ENCODE measurements at places on chromosomes 2 and 18.

DNA sequence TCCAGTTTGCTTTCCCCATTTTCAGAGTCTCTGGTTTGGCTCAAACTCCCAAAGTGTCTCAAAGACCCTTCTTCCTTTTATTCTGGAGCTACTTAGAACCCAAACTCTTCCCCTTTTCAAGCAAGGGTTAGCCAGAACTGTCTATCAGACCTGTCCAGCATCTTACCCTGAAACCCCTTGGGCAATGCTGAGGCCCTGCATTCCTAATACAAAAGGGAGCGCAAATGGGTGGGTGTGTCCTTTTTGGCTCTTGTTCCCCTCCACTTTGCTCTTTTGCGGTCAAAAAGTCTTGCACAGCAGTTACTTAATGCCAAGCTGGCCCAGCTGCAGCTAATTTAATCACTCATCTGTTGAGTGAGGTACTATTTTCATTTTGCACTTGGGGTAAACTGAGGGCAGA lies 231.2 kb upstream of the FOSL2 start:
- DNase-seq = no peak

DNA sequence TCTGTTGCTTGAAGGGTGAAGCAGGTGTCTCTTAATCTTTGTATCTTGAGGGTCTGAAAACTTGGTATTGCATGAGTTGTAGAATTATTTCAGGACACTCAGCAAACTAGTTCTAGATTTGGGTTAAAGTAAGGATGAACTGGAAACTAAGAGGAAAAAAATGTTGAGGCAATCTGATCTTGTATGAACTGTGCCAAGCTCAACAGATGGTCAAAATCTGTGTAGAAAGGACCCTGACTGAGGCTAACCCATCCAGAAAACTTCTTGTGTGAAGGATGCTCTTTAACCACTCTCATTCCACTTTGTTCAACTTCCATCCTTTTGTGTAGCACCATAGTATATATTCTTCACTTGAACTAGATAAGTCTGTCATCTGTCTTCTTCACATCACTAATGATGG lies 861.7 kb downstream of the SLC4A3 start:
- no peak for DNase-seq

- DNase-seq = no peak
Measured at GRCh38 chr2:18899725-18900124, 310.4 kb upstream of the NT5C1B start.

GRCh38 chr18:51371929-51372328 lies 174.4 kb upstream of the MEX3C start:
- DNase-seq = no peak

- DNase-seq = no peak
Measured at GRCh38 chr18:23683155-23683554, 6.1 kb upstream of the LAMA3 start.

- DNase-seq = no peak
Measured at GRCh38 chr2:44130441-44130840, 38.2 kb upstream of the PPM1B start.

GRCh38 chr2:165700531-165700930 lies 93.5 kb downstream of the GALNT3 start:
- no peak for DNase-seq

GRCh38 chr18:79481046-79481790 lies 85.5 kb downstream of the NFATC1 start:
- DNase-seq = no peak

GRCh38 chr2:152716805-152717227 lies 445 bp downstream of the PRPF40A start:
- DNase-seq = peak; percentile 4

- DNase-seq = no peak
Measured at GRCh38 chr2:4576075-4576474, 872.7 kb downstream of the DCDC2C start.

GRCh38 chr2:905833-906140 lies 44.9 kb upstream of the SNTG2 start:
- DNase-seq = no peak

GRCh38 chr2:127400533-127400896 lies 12.7 kb upstream of the MAP3K2 start:
- DNase-seq = no peak

DNA sequence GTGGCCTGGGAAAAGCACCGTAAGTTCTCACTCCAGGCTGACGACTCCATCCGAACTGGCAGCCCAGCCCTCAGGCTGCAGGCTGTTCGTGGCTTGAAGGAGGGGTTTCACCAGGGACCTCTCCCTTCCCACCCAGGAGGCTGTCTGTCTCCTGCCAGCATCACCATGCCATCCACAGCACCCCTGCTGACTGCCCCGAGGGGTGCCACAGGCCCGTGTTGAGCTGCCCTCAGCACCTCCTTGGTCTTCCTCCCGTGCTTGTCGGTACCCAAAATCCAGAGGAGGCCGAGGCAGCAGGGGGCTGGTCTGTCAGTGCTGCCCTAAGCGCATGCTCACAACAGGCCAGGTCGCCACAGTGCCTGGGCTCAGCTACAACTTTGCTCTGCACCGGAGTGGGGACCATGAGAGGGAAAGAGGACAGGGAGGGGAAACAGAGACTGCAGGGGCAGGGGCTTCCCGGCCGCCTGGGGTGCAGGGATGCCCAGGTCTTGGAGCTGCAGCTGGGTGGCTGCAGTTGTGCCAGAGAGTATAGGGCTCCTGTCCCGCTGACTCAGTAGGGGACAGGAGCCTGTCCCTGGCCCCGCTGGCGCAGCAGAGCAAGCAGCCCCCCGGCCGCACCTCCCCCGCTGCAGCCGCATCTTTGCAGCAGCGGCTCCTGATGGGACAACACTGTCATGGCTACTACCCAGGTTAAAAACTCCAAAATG lies 963.7 kb upstream of the CRIM1 start:
- no peak for DNase-seq

DNA sequence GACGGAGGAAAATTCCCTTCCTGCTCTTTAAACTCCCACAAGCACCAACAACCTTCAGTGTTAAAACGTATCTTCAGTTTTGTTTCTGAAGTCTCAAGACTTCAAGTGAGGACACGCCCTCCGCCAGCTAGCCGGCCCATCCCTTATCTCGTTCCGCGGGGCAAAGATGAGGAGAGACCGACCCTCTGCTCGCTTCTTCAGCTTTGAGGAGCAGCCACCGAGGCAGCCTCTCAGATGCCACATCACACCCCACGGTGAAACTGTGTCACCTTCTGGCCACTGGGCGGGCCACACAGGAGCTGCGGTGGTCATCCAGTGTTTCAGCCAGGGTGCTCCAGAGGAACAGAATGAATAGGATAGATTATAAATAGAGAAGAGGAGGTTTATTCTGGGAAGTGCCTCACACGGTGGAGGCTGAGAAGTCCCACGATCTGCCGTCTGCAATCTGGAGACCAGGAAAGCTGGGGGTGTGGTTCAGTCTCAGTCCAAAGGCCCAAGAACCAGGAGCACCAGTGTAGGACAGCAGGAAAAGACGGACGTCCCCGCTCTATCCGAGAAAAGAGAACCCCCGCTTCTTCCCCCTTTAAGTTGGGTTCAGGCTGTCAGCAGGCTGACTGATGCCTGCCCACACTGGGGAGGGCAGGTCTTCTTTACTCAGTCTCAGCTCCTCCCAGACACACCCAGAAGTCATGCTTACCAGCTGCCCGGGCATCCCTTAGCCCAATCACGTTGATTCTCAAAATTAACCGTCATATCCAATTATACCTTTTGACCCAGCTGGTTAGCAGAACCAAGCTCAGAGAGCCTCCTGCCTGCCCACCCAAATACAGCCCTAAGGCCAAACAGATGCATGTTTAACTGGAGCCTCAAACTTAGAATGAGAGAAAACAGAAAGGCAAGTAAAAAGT lies 399.7 kb upstream of the ID2 start:
- no peak for DNase-seq

GRCh38 chr2:96403481-96403880 lies 67.9 kb downstream of the NCAPH start:
- DNase-seq = no peak

- DNase-seq = no peak
Measured at GRCh38 chr2:88880441-88880953, 189.0 kb downstream of the RPIA start.

DNA sequence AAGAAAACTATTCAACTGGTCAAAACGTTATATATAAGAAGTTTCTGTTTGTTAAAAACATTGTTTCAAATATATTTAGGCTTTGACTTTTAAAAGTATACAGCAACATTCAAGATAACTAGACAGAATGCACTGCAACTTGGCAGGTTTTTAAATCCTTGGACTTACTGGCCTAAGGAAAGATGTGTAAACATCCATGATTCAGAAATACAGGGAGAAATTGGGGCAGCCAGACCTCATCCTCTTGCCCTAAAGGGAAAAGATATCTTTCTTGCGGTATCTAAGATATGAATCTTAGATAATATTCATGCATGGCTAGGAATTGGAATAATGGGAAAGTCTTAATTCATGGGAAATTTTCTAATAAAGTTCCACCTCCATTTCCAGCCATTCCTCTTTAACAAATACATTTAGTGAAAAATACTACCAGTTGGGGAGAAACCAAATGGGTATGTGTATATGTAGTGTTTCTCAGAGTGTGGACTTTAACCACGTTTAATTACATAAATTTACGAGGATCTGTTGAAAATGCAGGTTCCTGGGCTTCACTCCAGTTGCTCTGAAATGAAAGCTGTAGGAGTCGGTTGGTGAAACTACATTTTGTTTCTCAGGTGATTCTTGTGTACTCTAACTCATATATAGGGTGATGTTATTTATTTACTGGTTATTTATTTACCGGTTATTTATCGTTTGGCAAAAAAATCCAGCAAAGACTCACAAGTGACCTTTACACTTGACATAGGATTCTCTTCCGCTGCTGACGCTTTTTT lies 587 bp upstream of the TANK start:
- no peak for DNase-seq

- no peak for DNase-seq
Measured at GRCh38 chr2:6164986-6165747, 473.0 kb downstream of the SOX11 start.

- DNase-seq = no peak
Measured at GRCh38 chr18:2356906-2357305, 214.4 kb downstream of the METTL4 start.

GRCh38 chr18:77223653-77224052 lies 26.0 kb upstream of the GALR1 start:
- no peak for DNase-seq

GRCh38 chr2:188414411-188414810 lies 122.7 kb downstream of the GULP1 start:
- no peak for DNase-seq

DNA sequence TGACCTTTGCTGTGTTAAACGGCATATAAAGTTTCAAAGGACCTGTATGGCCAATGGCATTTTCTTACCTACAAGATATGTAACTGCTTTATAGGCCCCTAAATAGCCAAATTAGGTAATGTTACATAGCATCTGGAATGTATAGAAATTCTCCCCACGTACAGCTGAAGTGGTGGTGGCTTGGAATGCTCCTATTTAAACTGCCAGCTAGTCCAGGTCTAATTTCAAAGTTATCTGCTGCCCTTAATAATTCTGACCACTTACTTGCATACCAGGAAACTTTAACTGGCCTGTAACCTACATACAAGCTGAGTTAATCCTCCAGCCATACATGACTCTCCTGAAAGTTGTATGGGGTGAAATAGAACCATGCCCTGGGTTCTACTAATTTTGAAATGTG lies 1.3 kb downstream of the KIAA2012 start:
- DNase-seq = no peak

- DNase-seq = no peak
Measured at GRCh38 chr2:63780518-63781155, 61.1 kb upstream of the UGP2 start.

DNA sequence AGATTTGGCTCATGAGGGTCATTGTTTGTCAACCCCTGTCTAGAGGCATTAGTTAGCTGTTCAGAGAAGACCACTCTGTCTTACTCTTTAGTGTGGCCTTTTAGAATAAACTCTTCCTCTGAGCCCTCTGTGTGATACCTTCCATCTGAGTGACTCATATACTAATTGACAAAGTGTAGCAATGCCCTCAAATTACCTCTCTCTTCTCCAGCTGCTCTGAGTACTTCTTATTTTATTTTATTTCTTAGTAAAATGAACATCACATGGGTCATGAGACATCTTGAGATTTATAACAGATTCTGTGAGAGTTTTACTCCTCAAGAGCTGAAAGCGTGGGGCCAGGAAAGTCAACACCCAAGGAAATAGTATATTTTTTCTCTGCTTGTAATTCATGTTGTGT lies 67.4 kb downstream of the KCTD18 start:
- no peak for DNase-seq

DNA sequence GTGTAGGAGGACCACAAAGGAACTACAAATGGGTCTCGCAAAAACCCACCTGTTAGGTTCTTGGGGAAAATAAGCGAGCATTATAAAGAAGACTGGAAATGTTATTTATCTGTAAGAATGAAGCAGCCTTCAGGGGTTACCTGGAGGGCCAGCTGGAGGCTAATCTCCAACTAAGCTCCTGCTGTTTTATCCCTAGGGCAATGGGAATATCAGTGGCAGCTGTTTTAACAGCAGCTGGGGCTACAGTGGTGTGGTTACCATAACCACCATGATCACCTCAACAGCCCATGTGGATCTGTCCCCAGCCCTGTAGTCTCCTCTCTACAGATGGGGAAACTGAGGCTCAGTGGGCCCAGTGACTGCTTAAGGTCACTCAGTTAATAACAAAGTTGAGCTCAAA lies 108.1 kb downstream of the FTCDNL1 start:
- DNase-seq = no peak

- DNase-seq = no peak
Measured at GRCh38 chr2:36677386-36677785, 19.1 kb upstream of the VIT start.

DNA sequence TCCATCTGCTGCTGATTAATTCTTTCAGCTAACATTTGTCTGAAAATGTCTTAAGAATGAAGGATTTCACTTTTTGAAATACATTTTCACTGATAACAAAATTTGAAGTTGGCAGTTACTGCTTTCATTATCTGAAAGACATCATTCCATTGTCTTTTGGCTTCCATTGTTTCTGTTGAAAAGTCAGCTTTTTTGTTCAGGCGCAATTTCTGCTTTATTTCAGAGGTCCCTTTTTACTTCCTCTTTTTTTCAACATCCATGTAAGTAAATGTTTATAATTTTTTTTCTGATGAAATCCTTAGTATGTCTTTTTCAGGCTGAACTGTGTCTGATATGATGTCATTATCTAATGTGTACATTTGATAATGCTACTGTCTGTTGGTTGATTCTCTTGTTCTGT lies 184.2 kb downstream of the RND3 start:
- DNase-seq = no peak

- no peak for DNase-seq
Measured at GRCh38 chr2:61439241-61440002, 31.5 kb downstream of the USP34 start.

DNA sequence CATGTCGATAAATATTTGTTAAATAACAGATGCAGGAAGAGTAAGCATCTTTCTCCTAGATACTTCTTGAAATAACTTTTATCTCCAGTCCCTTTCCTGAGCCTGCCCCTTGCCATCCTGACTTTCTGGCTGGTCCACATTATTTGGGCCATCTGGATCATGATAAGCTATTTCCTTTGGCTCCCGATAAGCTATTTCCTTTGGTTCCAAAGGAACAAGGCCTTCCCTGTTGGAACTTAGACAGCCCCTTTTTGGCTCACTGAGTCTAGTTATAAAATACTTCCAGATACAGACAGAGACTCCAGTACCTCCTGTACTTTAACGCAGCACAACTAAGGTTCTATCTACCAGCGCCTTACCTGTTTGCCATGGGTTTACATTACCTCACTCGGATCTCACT lies 205.3 kb upstream of the CCDC150 start:
- no peak for DNase-seq

Measured in stimulated activated CD8-positive, alpha-beta memory T cell treated with anti-CD3 and anti-CD28 coated beads, Interleukin-4, amount 100 ng/mL, for 1 hour (primary cell).